Glutamatergic neuron (in vitro differentiated cells): ENCODE measurements at places on chromosomes 7 and 10.

GRCh38 chr10:104197364-104197763 lies 34.8 kb downstream of the CFAP43 start:
- H3K4me3 ChIP-seq: no peak overlapping the region
- H3K36me3 ChIP-seq: no peaks in the 10 kb centered on the region
- no peak for DNase-seq
- no peaks in the 10 kb centered on the region for H3K4me1 ChIP-seq
- no peak overlapping the region for H3K27ac ChIP-seq

DNA sequence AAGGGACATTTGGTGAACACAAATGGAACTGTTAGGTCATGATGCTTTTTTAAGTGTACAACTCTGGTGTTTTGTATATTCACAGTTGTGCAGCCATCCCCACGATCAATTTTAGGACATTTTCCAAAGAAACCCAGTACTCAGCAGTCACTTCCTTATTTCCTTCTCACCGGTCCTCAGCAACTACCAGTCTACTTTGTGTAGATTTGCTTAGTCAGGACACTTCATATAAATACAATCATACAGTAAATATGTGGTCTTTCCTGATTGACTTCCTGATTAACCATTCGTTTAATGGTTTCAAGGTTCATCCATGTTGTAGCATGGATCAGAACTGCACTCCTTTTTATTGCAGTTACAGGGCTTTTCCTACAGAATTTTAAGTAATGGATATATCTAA lies 14.4 kb downstream of the SGPL1 start:
- no peaks in the 10 kb centered on the region for H3K36me3 ChIP-seq
- H3K27ac ChIP-seq: no peak overlapping the region
- H3K27me3 ChIP-seq: peaks cover 3% of the 10 kb centered on the region
- H3K4me3 ChIP-seq: no peak overlapping the region
- H3K4me1 ChIP-seq: peaks cover 24% of the 10 kb centered on the region

GRCh38 chr10:118800920-118801319 lies 46.1 kb upstream of the CACUL1 start:
- no peaks in the 10 kb centered on the region for H3K4me1 ChIP-seq
- H3K27ac ChIP-seq: peak overlapping the region; percentile 7
- no peak overlapping the region for H3K4me3 ChIP-seq
- no peaks in the 10 kb centered on the region for H3K27me3 ChIP-seq

- peak overlapping the region; percentile 68 for H3K27ac ChIP-seq
- no peak overlapping the region for H3K4me3 ChIP-seq
- DNase-seq: no peak
- H3K4me1 ChIP-seq: peaks cover 44% of the 10 kb centered on the region
Observed at GRCh38 chr7:36286226-36286625, 103.4 kb upstream of the ANLN start.

DNA sequence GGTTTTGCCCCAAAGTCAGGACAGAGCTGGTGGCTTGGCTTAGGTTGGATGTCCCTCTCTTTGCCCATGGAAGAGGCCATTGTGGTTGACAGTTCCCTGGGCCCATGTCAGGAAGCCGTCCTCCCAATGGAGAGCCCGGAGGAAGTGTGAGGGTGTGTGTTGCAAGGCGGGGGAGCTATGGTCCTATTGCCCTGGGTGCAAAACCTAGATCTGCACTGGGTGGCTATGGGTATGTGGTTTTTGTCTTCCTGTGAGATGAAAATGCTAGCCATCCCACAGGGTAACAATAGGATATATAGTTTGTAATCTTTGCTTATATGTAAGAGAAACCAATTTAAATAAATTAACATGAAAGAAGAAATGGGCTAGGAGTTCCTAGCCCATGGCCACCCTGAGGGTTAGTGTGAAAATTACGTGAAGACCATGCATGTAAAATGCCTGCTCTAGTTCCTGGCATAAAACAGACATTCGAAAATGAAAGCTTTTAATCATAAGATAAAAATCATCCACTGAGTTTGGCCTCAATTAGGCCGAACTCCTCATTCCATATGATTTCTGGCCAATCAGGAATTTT lies 189.2 kb downstream of the PLPP4 start:
- DNase-seq: no peak
- H3K4me3 ChIP-seq: no peak overlapping the region
- H3K27me3 ChIP-seq: no peaks in the 10 kb centered on the region
- no peaks in the 10 kb centered on the region for H3K36me3 ChIP-seq
- no peak overlapping the region for H3K27ac ChIP-seq

DNA sequence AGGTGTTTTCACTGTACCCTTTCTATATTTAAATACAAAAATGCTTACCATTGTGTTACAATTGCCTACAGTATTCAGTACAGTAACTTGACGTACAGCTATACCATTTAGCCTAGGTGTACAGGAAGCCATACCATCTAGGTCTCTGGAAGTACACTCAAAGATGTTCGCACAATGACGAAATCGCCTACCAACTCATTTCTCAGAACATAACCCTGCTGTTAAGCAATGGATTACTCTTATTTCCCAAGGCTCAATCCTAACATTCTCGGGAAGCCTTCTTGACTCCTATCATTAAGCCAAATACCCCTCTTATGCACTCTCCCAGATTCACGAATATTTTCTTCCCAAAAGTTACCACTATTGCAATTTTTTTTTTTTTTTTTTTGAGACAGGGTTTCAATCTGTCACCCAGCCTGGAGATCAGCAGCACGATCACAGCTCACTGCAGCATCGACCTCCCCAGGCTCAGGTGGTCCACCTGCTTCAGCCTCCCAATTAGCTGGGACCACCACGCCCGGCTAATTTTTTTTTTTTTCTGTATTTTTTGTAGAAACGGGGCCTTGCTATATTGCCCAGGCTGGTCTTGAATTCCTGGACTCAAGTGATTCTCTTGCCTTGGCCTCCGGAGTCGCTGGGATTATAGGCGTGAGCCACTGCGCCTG lies 1.5 kb downstream of the CWF19L1 start:
- no peaks in the 10 kb centered on the region for H3K36me3 ChIP-seq
- no peak for DNase-seq
- H3K27ac ChIP-seq: no peak overlapping the region
- peaks cover 4% of the 10 kb centered on the region for H3K27me3 ChIP-seq
- peak overlapping the region; percentile 63 for H3K4me3 ChIP-seq
- H3K4me1 ChIP-seq: peaks cover 2% of the 10 kb centered on the region

DNA sequence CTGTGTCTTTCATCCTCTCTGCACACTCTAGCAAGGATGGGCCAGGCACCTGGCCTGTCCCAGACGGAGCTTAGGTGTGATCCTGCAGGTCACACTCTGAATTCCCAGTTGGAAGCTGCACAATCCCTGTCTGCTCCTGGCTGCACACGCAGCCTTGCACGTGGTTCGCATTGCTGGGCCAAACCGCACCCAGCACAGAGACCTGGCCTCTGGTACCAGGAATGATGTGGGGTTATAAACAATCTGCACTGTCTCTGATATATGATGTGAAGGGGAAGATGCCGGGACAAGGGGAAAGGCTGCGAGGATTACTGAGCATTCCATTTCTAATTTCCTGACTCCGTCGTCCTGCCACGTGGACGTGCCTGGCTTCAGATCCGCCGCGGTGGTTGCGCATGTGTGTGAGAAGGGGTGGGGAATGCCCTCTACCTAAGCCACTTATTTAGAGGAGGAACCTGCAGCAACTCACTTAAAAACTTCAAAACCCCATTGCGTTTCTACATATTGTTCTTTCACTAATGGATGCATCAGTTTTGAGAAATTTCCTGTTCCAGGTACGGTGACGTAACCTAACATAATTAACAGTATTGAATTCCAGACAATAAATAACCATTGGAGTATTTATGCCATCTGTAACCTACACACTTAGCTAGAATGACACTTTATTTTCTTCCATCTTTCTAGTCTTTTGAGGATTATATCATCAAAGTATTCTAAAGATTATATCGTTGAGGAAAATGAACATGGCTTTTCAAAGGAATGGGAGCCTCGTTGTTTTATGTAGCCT lies 559.7 kb upstream of the MGMT start:
- peaks cover 7% of the 10 kb centered on the region for H3K4me1 ChIP-seq
- no peak overlapping the region for H3K4me3 ChIP-seq
- DNase-seq: no peak
- no peaks in the 10 kb centered on the region for H3K27me3 ChIP-seq

GRCh38 chr7:3960050-3960763 lies 659.2 kb downstream of the SDK1 start:
- no peak for DNase-seq
- H3K36me3 ChIP-seq: peaks cover 16% of the 10 kb centered on the region
- peaks cover 9% of the 10 kb centered on the region for H3K27me3 ChIP-seq
- peaks cover 4% of the 10 kb centered on the region for H3K4me1 ChIP-seq

GRCh38 chr10:58299580-58299979 lies 30.6 kb downstream of the CISD1 start:
- no peaks in the 10 kb centered on the region for H3K27me3 ChIP-seq
- no peak overlapping the region for H3K4me3 ChIP-seq
- DNase-seq: peak; percentile 71
- H3K36me3 ChIP-seq: no peaks in the 10 kb centered on the region
- H3K27ac ChIP-seq: no peak overlapping the region

DNA sequence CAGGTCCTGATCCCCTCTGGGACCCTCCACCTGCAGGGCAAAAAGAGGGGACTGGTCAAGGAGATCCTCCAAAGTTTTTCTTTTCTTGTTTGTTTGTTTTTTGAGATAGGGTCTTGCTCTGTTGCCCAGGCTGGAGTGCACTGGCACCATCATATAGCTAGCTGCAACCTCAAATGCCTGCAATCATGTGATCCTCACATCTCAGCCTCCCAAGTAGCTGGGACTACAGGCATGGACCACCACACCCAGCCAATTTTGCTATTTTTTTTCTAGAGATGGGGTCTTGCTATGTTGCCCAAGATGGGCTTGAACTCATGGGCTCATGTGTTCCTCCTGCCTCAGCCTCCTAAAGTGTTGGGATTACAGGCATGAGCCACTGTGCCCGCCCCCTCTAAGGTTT lies 41.0 kb downstream of the EPHB4 start:
- H3K27ac ChIP-seq: no peak overlapping the region
- H3K4me3 ChIP-seq: no peak overlapping the region
- H3K4me1 ChIP-seq: no peaks in the 10 kb centered on the region
- H3K27me3 ChIP-seq: peaks cover 7% of the 10 kb centered on the region

DNA sequence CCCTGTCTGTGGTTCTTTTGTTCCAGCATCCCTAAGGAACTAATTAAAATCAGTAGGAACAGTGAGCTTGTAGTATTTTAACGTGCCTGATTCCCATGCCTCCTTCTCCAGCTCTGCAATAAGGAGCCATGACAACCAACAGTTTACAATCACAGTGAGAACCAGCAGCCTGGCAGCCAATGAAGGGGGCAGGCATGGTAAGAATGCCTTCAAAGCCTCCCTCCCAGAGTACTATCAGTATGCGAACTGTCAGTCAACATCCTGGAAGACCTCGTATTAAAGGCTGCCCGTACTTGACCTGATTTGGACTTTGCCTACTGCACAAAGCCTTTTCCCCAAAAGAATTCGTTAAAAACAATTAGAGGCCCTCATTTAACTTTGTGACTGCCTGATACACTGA lies 7.7 kb downstream of the ZPBP start:
- H3K4me1 ChIP-seq: no peaks in the 10 kb centered on the region
- no peak overlapping the region for H3K4me3 ChIP-seq
- no peak for DNase-seq

- H3K36me3 ChIP-seq: no peaks in the 10 kb centered on the region
- no peak overlapping the region for H3K4me3 ChIP-seq
- H3K4me1 ChIP-seq: peaks cover 3% of the 10 kb centered on the region
- no peak overlapping the region for H3K27ac ChIP-seq
- no peak for DNase-seq
Observed at GRCh38 chr7:1385809-1386622, 73.3 kb downstream of the MICALL2 start.

DNA sequence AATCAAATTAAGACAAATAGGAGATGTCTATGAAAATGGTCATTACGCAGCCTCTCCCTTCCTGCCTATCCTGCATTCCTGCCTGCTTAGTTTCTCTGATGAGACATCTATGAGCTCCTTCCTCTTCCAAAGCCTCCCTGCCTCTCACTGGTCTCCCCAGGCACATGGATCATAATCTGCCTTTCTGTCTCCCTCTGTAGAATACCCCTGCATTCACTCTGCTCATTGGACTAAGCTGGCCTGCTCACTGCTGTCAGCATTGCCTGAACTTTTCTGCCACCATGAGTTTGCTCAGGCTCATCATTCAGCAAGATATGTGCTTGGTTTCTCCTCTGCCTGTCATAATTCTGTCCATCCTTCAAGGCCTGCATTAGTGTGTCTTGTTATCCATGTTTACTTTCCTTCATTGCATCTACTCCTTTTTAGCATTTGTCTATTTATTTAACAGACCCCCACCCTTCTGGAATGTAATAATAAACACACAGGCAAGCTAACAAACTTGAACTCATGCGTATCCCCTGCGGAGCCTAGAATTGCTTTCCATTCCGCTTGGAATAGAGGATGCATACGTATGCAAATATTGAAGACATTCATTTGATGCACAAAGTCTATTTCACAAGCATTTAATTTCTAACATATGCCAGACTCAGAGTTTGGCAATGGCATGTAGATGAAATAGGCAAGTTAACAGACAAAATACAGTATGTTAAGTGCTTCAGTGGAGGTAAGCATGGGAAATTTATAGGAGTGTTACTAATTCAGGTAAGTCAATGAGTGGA lies 88.3 kb downstream of the PTPRZ1 start:
- no peak overlapping the region for H3K27ac ChIP-seq
- H3K27me3 ChIP-seq: no peaks in the 10 kb centered on the region
- no peaks in the 10 kb centered on the region for H3K36me3 ChIP-seq
- no peak overlapping the region for H3K4me3 ChIP-seq
- H3K4me1 ChIP-seq: no peaks in the 10 kb centered on the region
- DNase-seq: no peak

- peaks cover 54% of the 10 kb centered on the region for H3K27me3 ChIP-seq
- no peaks in the 10 kb centered on the region for H3K36me3 ChIP-seq
- H3K4me3 ChIP-seq: peak overlapping the region; percentile 88
- no peak for DNase-seq
- peaks cover 15% of the 10 kb centered on the region for H3K4me1 ChIP-seq
Observed at GRCh38 chr7:35252612-35253459, 1.1 kb downstream of the TBX20 start.

GRCh38 chr10:112932658-112933057 lies 17.4 kb upstream of the TCF7L2 start:
- no peaks in the 10 kb centered on the region for H3K4me1 ChIP-seq
- no peak overlapping the region for H3K27ac ChIP-seq
- no peak overlapping the region for H3K4me3 ChIP-seq
- peaks cover 13% of the 10 kb centered on the region for H3K36me3 ChIP-seq
- DNase-seq: no peak

- peaks cover 3% of the 10 kb centered on the region for H3K27me3 ChIP-seq
- no peak overlapping the region for H3K4me3 ChIP-seq
- no peak for DNase-seq
- H3K27ac ChIP-seq: no peak overlapping the region
Observed at GRCh38 chr7:139799586-139799985, 21.8 kb upstream of the HIPK2 start.
